ENCODE measurements at places on chromosomes 16 and 17.

DNA sequence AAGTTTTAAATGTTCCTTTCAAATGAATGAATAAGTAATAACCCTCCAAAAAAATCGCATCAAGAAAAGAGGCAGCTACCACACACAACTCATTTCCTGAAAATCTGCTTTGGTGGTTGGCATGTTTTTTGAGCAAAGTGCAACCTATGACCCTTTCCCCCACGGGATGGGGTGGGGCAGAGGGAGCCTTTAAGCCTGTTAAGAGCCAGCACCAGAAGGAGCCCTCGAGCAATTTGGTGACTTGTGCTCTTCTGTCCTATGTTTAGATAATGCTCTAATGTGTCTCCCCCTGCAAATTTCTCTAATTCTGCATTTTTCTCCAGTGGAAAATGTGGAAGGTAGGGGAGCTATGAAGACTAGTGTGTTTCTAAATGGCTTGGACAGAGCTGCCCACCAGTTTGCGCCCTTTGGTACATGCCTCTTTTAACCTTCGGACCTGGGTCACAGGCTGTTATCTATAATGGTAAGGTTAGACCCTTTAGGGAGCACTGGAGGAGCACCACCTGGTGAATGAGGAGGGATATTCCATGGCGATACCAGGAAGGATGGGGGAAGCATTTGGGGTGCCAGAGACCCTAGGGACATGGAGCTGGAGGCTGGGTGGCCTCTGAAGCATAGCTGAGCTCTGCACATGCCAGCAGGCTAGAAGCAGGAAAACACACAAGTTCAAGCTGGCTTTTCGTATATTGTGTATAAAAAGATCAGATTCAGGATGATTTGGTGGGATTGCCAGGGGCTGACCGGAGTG is 1.6 kb downstream of the PYCARD start:
- DNase-seq, result no peak

- no peak for DNase-seq
Measured at GRCh38 chr17:40347319-40348135, 17.0 kb downstream of the GJD3 start.

DNA sequence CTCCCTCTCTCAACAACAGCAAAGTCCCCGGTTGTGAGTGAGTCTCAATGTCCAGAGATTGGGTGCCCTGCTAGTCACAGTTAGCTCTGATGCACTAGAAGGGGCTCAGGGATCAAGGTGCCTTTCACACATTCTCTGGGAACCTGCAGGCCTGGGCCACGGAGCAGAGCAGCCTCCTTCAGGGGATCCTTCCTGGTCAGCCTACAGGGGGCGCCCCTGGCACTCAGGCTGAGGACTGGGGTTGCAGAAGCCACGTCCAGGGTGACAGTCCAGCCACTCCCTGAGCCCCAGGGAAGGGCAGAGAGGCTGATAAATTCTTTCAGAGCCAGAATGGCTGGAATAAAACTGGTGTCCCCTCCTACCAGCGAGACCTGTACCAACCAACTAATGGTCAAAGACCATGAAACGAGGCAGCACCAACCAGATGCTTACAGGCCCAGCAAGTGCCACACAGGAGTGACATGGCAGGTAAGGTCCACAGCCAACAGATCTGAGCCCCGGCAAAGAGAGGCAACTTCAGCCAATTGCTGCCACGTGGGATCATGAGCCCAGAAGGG is 43.5 kb downstream of the ST3GAL2 start:
- DNase-seq, result peak; percentile 29

- DNase-seq, result no peak
Measured at GRCh38 chr17:43791589-43791988, 11.4 kb downstream of the CFAP97D1 start.

GRCh38 chr16:14958970-14959369 is 15.9 kb upstream of the PDXDC1 start:
- no peak for DNase-seq

DNA sequence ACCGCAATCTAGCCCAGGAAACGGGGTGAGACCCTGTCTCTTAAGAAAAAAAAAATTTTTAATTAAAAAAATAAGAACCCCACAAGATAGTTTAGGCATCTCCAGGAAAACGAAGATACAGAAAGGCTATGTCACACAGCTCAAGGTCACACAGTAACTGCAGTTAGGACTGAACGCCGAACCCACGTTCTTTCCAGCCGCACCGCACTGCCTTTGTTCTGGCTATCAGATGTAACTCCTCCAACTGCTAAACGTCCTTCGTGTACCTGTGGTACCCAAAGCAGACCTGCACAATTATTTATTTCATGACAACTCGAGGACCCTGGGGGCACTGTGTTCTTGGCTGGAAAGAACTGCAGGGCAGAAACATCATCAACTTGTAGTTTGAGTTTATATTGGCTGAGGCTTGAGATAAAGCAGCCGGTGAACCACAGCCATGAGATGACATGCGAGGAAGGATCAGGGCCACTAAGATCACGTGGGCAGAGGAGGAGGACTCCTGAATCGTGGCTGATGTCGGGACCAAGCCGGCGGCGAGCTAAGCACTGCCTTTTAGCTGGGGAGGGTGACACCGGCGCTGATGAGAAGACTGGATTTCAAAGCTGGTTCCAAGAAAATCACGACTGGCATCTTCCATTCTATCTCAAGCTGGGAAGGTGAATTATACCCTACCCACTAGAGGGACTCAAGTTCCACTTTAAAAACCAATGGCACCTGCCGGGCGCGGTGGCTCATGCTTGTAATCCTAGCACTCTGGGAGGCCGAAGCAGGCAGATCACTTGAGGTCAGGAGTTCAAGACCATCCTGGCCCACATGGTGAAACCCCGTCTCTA is 20.7 kb upstream of the MNT start:
- DNase-seq, result no peak

DNA sequence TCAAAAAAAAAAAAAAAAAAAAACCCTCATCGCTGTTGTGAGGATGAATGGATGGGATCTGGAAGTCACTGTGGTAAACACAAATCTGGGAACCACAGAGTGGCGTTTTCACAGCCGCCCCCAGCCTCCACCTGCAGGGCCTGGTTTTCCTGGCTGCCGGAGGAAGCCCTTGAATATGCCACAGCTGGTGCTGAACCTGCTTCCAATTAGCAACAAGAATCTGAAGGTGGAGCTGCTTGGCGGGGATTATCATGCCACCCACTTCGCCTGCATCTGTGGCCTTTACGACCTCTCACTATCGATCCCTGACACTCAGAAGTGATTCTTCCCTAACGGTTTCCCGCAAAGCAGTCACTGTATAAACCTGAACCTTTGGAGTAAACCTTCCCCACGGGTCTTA is 16.1 kb downstream of the MRM3 start:
- no peak for DNase-seq

DNA sequence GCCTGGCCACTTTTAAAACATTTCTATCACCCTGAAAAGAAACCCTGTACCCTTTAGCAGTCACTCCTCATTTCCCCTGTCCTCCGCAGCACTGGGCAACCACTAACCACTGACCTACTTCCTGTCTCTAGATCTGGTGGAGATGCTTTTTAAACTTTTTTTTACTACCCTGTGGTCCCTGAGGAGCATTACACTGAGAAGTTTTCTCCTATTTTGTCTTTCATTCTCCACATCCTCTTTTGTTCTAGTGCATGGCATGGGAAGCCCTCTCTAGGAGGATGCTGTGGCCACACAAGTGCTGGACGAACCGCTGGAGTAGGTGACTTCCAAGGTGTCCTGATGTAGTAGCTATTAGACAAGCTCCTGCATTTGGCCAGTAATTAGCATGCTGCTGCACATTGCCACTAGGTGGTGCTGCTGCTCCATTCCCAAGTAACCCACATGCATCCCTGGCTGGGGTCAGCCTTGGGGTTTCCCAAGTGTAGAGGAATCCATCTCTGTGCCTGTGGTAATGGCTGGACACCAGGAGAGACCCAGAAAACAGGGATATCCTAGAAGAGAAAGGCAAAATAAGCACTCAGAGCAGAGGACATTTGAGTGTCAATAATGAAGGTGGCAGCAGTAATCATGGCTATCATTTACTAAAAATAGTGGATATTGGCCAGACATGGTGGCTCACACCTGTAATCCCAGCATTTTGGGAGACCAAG is 143.8 kb upstream of the CRHR1 start:
- DNase-seq, result peak; percentile 59

DNA sequence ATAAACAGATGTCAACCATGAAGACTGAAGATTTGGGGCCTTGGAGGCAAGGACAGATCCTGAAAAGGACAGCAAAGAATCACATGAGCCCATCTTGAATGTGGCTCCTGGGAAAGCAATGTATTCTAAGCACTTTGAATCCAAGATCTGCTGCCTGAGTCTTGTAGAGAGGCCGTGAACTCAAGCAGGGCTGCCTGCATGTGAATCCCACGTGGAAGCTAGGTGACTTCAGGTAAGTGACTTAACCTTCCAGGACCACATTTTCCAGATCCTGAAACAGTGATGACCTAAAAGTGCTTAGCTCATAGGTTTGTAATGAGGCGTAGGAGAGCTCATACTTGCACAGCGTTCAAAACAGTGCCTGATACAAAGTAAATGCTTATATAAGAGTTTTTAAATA is 373.0 kb upstream of the SALL1 start:
- no peak for DNase-seq

- DNase-seq, result no peak
Measured at GRCh38 chr17:43578404-43578698, 32.2 kb upstream of the ETV4 start.

GRCh38 chr17:17017343-17018014 is 24.8 kb upstream of the MPRIP start:
- no peak for DNase-seq

GRCh38 chr16:12395268-12395667 is 408.4 kb downstream of the CPPED1 start:
- DNase-seq, result no peak

DNA sequence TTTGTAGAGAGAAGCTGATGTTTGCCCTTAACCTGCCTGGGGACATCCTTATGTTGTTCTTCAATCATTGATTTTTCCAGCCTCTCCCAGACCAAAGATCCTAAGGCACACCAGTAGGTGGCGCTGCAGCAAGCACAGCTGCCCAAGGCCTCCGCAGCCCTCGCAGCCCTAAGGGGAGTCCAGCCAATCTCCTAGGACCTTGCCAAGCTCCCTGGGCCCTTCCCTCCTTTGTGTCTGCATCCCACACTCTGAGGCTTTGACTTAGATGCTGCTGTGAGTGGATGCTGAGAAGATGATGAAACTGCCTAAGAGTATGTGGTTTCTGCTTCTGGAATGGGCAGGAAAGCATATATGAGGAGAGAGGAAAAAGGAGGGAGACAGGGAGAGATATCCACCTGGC is 47.1 kb downstream of the SPACA3 start:
- no peak for DNase-seq

DNA sequence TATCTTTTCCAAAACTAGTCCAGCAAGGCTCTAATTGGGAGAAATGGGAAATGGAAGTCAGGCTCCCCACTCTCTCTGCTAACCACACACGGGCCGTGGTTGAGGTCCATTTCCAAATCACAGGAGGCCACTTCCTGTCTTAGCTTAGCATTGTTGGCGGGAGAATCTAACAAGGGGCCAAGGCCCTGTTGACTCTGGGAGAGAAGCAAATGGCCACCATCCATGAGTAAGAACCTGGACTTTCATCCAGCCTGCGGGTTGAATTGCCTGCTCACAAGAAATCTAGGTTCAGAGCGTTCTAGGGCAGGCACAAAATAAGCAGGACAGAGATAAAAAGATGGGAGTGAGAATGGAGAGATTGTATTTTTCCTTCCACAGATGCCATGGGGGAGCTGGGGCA is 5.7 kb downstream of the FAM20A start:
- DNase-seq, result no peak

GRCh38 chr17:10875430-10875851 is 37.6 kb upstream of the PIRT start:
- no peak for DNase-seq

GRCh38 chr16:85485379-85485778 is 127.7 kb upstream of the GSE1 start:
- DNase-seq, result no peak

- no peak for DNase-seq
Measured at GRCh38 chr17:10739386-10739785, 9.6 kb upstream of the TMEM220 start.

DNA sequence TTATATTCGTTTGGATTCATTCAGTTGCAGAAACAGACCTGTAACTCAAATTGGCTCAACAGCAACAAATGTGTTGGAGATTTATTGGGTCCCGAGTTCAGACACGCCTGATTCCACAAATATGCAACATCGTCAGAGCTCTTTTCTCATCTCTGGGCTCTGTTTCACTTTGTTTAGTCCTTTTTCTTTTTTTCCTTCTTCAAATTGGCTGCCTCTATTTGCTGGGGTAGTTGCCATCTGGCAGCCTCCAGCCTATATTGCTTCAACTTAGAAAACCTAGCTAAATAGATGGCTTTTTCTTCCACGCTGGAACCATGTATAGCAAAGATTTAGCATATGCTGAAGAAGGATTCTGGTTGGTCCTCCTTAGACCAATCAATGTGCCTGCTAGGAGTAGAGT is 398.5 kb downstream of the RBFOX1 start:
- DNase-seq, result no peak

DNA sequence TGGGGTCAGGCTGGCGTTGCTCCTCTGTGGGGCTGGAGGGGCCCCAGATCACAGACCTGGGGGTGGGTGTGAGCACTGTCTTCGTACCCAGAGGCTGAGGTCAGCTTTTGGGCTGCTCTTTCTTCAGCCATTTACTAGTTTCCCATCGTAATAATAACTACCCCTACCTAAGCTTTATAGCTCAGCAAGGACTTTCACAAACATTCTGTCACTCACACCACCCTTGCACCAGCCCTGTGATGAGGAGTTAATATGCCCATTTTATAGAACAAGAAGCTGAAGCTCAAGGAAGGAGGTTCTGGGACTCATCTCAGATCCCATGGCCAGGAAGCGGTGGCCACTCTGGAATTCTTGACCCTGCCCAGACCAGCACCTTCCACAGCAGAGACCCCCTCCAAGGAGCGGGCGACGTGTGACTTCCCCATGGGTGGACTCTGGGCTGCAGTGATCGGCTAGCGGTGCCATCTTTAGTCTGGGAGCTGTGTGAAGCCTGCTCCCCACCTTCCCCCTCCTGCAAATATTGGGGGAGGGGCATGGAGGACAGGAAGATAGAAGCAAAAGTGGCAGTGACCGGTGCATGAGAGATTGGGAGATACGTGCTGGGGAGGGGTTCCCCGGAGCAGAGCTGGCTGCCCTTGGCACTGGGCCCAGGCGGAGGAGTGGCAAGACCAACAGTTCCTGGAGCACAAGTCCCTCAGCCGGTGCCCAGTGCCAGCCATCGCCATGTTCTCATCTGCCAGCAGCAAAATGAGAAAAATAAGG is 81.8 kb upstream of the TOB1 start:
- DNase-seq, result no peak

Measured in stimulated activated CD8-positive, alpha-beta memory T cell treated with anti-CD3 and anti-CD28 coated beads, Interleukin-4, amount 100 ng/mL, for 4 hours (primary cell).